ENCODE measurements at places on chromosomes 7 and 10.

DNA sequence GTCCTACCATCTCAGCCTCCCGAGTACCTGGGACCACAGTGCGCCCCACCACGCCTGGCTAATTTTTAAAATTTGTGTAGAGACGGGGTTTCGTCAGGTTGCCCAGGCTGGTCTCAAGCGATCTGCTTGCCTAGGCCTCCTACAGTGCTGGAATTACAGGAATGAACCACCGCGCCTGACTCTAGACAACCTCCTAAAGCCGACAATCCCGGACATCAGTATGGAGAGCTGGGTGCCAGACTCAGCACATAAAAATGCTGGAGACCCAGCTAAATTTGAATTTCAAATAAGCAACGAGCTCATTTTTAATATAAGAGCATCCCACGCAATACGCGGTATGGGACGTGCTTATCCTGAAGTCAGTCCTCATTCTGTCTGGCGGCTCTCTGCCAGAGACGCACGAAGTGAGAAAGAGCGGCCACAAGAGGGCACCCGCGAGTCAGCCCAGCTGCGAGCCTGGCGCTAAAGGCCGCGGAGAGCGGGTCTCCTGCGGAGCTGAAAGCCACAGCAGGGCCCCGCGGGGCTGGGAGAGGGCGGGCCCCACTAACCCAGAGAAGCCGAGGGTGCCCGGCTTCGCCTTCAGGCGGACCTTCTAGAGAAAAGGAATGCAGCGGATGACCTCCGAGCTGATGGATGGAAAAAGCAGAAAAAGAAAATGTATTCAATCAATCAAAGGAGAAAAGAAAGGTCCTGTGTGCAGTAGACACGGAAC, 7.0 kb downstream of the CALY start:
- DNase-seq, result peak; percentile 92

DNA sequence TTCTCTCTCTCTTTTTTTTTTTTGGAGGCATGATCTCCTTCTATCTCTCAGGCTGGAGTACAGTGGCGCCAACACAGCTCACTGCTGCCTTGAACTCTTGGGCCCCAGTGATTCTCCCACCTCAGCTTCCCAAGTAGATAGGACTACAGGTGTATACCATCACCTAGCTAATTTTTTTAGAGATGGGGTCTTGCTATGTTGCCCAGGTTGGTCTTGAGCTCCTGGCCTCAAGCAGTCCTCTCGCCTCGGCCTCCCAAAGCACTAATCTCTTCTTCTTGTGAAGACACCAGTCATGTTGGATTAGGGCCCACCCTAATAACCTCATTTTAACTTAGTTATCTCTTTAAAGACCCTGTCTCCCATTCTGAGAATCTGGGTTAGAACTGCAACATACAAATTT, 45.6 kb downstream of the LRMDA start:
- no peak for DNase-seq

DNA sequence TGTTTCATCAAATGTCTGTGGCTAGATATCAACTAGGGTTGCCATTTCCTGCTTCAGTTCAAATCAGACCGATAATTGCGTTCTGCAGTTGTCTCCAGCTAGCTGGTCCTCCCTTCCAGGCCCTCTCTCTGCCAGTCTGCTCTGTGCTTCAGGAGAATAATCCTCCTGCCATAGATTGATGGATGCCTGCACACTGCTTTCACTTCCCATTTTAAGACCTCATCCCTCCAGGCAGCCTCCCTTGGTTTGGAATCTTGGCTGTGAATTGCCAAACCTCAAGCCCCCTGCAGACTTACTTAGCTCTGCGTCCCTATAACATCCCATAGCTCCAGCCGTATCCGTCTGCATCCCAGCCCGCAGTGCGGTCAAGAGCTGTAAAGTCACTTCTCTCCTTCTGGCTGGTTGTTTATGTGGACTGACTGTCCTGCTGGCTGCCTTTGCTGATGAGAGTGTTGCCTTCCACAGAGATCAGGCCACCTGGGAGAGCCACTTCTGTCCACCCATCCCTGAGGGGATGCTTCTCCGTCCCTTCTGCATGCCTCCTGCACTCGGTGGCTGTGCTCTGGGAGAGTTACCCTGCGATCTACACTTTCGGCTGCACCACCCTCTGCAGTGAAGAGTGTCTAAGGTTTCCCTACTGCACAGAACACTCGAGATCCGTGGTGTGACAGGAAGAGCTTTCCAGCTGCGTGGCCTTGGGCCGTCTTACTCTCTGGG, 22.4 kb upstream of the KLF6 start:
- no peak for DNase-seq

GRCh38 chr10:125700355-125700911, 17.5 kb upstream of the TEX36 start:
- DNase-seq, result no peak

GRCh38 chr7:4631380-4632179, 50.5 kb upstream of the FOXK1 start:
- DNase-seq, result no peak

DNA sequence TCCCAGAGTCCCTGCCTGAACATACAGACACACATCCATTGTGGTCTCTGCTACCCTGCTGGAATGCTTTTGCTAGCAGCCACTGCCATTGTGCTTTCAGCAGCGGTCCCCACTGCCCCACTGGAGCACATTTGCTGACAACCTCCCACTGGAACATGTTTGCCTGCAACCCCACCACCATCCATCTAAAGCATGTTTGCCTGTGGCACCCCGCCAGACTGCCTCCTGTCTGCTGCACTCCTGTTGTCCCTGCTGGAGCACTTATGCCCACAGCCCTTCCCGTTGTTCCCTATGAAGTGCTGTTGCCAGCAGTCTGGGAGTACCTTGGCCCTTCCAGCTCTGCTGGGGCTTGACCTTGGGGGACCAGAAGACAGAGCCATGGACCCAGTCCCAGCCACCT, 136.3 kb downstream of the ARL5B start:
- no peak for DNase-seq

DNA sequence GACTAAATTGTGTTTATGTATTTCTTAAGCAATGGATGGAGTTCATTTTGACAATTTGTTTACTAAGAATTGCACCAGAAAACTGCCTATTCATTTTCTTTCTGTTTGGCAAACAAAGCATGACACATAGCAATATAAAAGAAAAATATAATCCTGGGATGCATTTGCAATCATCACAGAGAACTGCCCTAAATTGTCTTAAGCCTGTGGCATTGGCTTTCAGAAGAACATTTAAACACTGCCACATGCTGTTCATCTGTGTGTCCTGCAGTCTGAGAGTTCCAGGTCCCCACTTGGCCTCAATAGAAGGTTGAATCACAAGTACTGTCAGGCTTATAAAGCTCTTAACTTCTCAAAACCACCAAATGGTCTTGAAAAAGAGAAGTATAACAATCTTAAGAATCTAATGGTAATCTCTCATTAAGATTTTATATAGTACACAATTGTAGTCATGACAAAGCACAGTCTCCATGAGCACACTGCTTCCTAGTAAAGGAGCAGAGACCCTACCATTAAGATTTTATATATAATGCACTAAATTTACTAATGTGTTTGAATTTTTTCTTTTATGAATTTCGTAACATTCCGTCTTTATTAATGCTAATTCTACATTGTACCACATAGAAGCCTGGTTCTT, 29.9 kb downstream of the RNLS start:
- DNase-seq, result peak; percentile 43

GRCh38 chr10:125626671-125627070, 56.3 kb downstream of the TEX36 start:
- no peak for DNase-seq

GRCh38 chr7:104497379-104497967, 169.1 kb downstream of the LHFPL3 start:
- DNase-seq, result no peak

GRCh38 chr10:33795529-33795928, 461.1 kb upstream of the NRP1 start:
- DNase-seq, result no peak

Measured in GM13977 (cell line).